Iris pigment epithelial cell (primary cell): ENCODE measurements at places on chromosomes 12 and 14.

GRCh38 chr12:13187399-13187798 lies 9.1 kb upstream of the EMP1 start:
- DNase-seq, result peak; percentile 62

- DNase-seq, result no peak
Observed at GRCh38 chr12:47754881-47755280, 3.8 kb downstream of the RAPGEF3 start.

GRCh38 chr14:38105106-38105702 lies 102.5 kb upstream of the SSTR1 start:
- DNase-seq, result no peak

- DNase-seq, result no peak
Observed at GRCh38 chr14:66056268-66056907, 429.8 kb upstream of the CCDC196 start.

- peak; percentile 97 for DNase-seq
Observed at GRCh38 chr12:62785941-62786559, 148.9 kb downstream of the PPM1H start.

DNA sequence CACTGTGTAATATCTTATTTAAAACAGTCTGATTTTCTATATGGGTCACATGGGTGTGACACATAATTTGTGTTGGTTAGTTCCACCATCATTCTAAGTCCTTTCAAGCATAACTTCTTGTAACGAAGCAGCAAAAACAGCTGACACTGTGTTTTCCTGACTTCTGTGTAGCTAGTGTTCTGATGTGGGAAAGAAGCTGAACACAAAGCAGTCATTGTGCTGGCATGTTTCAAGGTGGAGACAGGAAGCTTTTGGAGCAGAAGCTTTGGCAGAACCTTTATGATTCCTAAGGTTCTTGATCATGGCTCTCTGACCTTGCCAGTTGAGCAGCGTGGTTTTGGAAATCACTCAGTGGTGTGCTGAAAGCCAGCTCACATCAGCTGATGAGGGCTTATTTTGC lies 351.7 kb upstream of the MDGA2 start:
- DNase-seq, result no peak

DNA sequence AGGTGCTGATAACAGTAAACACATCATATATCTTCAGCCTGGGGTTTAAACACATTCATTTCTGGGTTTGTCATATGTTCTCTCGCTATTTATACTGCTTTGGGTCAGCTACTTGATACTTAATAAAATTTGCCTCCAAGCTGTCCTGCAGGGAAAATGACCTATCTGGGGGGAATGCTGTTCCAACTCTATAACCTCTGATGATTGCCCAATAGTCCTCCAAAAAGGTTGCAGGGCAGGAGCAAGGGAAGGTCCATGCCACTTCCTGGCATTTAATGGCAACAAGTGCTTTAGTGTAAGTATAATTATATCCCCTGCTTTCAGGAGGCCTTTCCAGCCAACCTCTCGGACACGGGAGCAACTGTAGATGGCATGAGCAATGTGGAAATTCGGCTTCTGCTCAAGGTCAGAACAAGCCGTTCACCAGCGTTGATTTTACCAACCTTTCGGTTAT lies 198.0 kb upstream of the EEA1 start:
- DNase-seq, result peak; percentile 56

- no peak for DNase-seq
Observed at GRCh38 chr12:25319233-25319984, 68.7 kb upstream of the KRAS start.

DNA sequence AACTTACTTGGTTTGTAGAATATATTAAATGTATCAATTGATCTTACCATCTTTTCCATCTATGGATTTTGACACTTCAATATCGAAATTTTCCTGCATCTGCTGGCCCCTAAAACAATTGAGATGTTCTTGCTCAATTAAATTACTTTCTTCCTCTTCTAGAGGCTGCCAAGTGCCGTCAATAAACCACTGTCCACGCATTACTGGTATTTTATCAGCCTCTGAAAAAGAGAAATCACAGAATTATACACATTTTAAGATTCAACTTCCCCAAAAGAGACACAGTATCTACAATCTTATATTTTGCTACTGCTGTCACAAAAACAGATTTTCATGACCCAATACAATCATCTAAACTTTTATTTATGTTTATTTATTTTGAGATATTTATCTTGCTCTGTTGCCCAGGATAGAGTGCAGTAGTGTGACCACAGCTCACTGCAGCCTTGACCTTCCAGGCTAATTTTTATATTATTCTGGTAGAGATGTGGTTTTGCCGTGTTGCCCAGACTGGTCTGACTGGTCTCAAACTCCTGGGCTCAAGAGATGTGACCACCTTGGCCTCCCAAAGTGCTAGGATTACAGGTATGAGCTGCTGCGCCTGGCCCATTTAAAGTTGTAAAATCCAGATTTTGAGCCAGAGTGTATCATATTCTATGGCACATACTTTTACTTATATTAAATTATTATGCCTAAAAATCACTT lies 49.3 kb downstream of the DDHD1 start:
- DNase-seq, result no peak

- no peak for DNase-seq
Observed at GRCh38 chr12:84624601-84625000, 288.0 kb downstream of the SLC6A15 start.

- no peak for DNase-seq
Observed at GRCh38 chr14:91332986-91333649, 84.5 kb downstream of the CCDC88C start.
